ENCODE measurements at places on chromosomes 1 and 21.

DNA sequence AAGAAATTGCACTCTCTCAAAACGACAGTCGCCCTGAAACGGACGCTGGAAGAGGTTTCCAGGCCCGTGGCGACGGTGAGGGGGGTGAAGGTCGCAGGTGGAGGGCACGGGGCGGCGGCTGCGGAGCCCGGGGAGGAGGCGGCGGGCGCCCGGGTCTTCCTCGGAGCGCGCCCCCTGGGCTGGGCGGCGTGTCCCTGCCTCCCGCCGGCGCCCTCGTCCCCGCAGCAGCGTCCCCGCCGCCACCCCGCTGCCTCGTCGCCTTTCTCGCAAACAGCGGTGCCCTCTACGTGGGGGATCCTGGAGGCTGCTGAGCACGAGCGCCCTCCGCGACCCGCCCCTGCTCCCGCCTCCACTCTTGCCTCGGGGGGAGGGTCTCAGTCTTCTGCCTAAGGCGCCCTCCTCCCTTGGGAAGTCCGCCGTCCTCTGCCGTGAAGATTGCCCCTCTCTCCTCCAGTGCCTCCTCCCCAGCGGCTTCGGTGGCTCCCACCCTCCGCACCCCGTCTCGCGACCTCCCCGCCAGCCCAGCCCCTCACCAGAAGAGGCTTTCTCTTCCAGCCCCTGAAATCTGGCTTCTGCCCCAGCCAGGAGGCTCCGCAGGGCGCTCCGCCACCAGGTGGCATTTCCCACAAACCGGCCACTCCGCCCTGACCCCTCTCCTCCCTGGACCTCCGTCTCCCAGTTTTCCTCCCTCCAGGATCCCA lies 227.4 kb downstream of the SDCCAG8 start:
- DNase-seq, result no peak

DNA sequence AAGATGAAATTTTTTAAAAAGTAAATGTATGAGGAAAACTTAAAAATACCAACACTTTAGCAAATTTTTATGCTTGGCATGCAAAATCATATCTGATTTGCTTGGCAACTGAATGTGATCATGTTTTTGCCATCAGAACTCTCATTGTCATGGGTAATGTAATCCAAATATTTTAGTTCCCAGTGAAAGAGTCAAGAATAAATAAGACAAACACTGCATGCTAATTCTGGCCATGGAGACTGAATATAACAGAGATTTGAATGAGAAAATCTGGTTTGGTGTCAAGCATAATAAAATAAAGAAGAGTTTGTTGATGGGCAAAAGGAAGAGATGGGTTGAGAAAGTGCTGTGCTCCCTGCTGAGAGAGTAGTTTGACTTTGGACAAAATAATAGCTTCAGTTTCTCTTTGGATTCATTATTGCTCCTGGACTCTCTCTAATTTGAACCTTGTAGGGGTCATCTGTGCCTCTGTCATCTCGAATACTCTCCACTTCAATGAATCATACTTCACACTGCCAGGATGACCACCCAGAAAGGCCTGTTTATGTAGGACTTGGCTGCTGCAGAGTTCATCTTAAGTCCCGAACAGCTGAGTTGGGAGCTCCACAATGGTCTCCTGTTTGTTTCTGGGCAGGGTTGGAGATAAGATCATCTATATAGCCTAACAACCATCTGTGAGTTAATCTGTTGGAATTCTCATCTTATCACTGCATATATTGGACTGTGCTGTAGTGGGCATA lies 34.4 kb downstream of the ADAMTS1 start:
- DNase-seq, result no peak

GRCh38 chr1:29406814-29407213 lies 170.5 kb downstream of the PTPRU start:
- no peak for DNase-seq

- no peak for DNase-seq
Observed at GRCh38 chr1:192474080-192474683, 101.4 kb upstream of the RGS1 start.

DNA sequence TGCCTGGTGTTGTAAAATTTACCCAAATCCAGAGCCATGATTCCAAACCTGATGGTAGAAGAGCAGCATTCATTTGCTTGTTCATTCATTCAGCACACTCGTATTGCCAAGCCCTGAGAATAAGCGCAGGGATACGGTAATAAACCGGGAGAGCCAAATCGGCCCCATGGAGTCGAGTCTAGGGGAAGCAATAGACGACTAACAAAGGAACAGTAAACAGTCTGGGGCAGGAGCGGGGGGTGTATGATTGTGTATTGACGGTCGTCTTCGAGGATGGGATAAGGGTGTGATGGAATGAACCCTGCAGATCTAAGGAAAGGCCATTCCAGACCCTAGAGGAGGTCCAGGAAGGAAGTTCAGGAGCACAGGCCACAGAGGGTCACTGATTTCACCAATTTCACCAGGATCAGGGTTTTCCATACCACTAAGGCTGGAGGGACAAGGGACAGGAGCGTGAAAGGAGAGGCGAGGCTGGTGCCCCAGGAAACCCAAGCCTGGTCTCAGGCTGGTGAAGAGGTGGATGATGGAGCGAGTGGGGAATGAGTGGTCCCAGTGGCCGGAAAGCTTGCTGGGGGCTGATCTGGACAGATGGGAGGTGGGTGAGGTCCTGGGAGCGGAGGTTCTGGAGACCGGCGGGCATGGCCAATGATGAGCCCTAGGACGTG lies 61.1 kb upstream of the PDE9A start:
- no peak for DNase-seq

- DNase-seq, result no peak
Observed at GRCh38 chr1:60034999-60035398, 38.6 kb downstream of the C1orf87 start.
